ENCODE measurements at places on chromosomes 6 and 20.

DNA sequence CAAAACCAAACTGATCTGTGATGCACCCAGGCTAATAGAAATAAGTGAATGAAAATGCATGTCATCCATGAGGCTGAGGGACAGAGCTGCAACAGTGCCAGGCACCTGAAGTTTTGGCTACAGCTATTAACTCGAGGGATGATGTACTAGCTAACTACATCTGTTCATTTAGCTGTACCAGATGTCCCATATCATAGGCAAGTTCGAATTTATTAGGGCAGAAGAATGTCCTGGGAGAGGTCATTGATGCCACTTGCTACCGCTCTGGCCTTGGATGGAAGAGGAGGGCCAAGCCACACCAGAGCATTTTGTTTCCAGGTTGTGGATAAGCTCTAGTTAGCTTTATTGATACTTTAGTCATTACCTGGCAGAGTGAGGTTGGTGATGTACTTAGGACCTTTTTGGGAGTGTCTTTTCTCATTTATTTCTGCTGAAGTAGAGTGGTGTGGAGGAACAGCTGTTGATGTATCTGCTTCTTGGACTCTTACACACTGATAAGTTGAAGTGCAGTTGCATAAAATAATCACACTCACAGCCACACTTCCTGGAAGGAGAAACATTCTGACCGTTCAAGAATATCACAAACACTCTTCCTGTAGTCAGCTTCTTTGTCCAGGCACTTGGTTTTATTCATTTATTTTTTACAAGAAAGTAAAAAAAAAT, 8.2 kb downstream of the ZFAND3 start:
- no peak for DNase-seq

- no peak for DNase-seq
These were observed 424.3 kb downstream of the ADGRB3 start for GRCh38 chr6:69059413-69059812.

DNA sequence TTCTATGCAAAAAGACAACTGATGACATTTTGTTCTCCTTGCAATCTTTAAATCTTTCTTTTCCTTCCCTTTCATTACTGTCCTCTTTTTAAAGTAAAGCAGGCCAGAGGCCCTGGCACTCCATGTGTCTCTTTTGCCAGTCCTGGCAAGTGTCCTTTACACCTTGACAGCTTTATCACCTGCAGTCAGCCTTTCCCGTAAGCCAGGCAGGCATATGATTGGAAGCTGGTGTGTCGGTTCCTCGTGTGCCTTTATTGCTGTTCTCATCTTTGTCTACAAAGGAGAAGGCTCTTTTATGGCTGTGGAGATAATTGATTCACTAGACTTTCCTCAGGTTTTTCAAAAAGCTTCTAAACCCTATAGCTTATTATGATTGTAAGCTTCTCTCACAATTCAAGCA, 162.3 kb upstream of the FBXL4 start:
- no peak for DNase-seq

DNA sequence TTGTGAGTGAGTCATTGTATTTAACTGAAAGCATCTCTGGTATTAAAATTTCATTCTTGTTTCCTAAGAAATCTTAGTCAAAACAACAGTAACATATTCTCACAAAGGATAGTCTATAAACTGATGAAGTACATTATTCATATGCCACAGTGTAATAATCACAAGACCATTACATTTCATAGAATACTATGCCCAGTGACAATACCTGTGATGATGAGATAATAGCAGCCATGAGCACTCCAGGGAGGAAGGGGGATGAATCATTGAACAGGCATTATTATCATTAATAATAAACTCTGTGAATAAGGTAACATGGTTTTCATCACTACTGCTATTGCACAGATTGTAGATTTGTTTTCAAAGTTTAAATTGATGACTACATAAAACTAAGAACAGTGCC, 667.9 kb downstream of the EPM2A start:
- DNase-seq: no peak

DNA sequence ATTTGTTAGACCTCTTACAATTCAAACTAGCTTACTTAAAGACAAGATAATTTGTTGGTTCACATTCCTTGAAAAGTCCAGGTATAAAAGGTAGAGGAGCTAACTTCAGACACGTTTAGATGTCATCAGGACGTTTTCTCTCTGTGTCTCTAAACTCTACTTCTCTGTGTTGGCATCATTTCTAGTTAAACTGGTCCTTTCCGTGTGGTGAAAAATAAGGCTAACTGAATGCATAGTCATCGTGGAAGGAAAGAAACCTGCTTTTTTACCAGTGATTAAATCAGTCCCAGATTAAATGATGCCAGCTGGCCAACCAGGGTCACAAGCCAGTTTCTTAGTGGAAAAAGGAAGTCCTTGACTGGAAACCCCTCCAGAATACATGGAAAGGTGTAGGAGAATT, 168.4 kb upstream of the AHI1 start:
- no peak for DNase-seq
